ENCODE measurements at places on chromosomes 1 and 21.

GRCh38 chr1:19202396-19202795 is 7.7 kb downstream of the UBR4 start:
- DNase-seq = no peak

GRCh38 chr1:117644696-117645311 is 39.0 kb downstream of the TENT5C start:
- DNase-seq = no peak

DNA sequence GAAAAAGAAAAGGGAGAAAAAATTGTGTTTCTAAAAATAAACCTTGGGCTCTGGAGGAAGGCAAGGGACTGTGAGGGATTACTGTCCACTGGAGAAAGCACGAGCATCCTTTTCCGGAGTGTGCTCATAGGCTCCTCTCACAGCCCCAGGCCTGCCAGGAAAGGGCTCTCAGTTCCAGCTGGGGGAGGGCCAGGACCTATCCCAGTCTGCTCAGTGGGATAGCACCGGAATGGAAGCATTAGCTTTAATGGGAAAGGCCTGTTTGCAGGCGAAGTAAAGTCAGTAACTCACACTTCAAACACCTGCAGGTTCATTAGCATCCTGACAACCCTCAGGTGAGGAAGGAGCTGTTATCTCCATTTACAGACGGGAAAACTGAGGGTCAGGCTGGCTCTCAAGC is 113.9 kb upstream of the USP24 start:
- peak; percentile 76 for DNase-seq

- no peak for DNase-seq
Measured at GRCh38 chr1:5099558-5099957, 445.1 kb downstream of the AJAP1 start.

GRCh38 chr21:20999659-21000058 is 1.4 kb downstream of the NCAM2 start:
- DNase-seq = peak; percentile 43
